SK-N-DZ (cell line): ENCODE measurements at places on chromosomes 4 and X.

DNA sequence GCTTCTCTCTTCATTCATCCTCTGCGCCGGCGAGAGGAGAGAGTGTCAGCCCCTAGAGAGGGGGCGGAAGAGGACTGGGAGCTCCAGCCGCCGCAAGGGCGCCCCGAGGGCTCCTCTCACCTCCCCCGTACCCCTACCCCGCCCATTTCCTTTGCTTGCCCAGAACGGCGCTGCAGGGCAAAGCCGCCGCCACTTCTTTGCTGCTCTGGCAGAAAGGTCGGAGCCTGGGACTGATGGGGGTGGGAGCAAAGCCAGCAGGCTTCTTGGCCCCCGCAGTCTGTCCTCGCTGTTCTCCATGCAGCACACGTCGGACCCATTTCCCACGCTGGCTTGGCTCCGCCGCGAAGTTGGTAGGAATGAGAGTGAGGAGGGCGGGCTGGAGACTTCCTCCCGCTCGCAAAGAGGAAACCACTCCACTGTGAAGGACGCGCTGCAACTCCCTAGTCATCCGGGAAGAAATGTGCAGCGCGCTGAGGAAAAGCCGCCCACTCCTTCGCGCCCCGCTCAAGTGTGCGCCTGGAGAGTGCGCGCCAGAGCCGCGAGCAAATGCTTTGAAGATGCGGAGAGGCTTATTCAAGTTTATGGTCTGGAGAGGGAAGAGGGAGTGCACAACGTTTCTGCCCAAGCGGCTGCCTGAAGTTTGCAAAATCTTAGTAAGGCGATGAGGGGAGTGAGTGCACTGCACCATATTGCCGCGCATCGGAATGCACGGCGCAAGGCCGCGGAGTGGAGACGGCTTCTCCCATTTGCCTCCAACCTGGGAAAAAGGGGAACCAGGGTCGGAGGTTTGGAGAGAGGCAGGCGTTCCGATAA, 2.8 kb upstream of the PCDH7 start:
- DNase-seq, result peak; percentile 61

- DNase-seq, result no peak
Measured at GRCh38 chr4:94419549-94419948, 32.2 kb upstream of the PDLIM5 start.

DNA sequence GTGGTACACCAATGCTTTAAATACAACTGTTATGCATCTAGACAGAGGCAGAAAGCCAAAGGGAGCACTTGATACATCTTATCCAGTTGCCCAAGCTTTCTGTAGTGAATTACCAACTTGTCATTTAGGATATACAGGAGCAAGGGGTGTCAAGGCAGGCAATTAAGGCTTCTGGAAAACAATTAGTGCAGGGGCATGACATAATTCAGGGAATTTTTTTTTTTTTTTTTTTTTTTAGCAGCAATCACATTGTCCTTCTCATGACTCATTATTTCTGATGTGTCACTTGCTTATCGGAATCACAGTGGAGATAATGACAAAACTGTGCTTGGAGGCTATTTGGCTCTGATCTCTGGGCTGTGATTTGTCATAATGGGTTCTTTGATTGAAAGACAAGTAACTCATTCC, 259.5 kb downstream of the ARHGAP24 start:
- DNase-seq, result no peak

- no peak for DNase-seq
Measured at GRCh38 chrX:155923200-155923599, 42.1 kb downstream of the VAMP7 start.

DNA sequence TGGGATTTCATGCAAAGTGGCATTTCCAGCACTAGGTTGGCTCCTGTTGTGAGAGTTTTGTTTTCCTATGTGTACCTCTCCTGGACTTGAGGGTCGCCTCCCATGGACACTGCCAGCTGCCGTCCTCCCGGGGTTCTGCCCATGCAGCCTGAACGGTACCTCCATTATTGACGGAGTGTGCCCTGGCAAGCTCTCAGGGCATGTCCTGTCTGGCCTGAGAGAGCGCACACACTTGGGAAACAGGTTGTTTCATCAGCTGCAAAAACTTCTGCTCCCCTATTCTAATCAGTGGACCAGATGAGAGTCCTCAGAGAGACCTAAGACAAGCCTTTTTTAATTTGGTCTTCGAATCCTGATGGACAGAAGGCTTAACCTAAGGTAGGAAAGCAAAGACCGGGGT, 56.6 kb upstream of the HOPX start:
- DNase-seq, result no peak

DNA sequence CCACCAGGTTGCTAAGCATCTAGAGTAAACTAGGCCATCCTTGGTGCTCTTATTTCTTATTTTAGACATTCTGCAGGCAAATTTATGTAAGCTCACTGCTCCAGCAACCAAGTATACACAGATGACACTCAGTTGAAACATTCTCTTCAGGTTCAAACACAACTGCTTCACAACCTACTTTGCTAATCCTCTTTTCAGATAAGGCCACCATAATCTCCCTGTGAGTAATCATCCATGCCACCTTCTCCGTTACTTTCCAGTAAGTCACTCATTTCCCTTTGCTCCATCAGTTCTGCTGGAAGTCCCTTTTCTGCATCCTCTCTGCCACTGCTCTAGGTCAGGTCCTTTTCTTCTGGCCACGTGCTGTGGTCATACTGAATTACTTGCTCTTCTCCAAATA, 120.2 kb upstream of the WDFY3 start:
- DNase-seq, result no peak
